ENCODE measurements at places on chromosomes 5 and 9.
A peak's percentile ranks its signal among the peaks of the same experiment; 100 is the strongest.

- DNase-seq = no peak
These were observed 62.6 kb downstream of the MTREX start for GRCh38 chr5:55370291-55370925.

GRCh38 chr5:29697785-29698414 is 1495.6 kb upstream of the CDH6 start:
- DNase-seq = no peak

DNA sequence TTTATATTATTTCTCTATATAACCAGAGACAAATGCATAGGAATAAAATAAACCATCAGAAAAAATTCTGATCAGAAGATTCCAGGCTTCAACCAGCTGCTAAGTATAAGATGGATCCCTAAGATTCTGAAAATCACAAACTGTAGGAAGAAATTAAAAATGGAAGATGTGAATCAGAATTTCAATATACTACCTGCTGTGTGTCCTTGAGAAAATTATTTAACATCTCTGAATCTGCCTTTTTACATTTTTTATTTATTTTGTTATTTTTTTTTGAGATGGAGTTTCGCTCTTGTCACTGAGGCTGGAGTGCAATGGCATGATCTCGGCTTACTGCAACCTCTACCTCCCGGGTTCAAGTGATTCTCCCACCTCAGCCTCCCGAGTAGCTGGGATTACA is 187.2 kb downstream of the GNAQ start:
- no peak for DNase-seq

DNA sequence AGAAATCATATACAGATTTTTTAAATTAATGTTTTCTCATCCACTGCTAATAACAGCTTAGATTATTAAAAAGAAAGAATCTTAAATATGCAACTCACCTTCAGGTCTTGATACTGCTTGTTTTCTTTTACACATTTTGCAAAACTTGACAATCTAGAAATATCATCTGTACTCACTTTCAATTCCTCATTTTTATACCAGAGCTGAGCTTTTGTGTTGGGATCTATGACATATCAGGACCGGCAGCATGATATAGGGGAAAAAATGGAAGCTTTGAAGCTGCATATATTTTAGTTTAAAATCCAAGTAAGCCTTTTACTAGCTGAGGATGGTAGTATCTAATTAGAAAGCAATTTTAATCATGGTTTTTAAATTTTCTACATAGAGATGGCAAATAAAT is 75.7 kb upstream of the SMARCA2 start:
- DNase-seq = no peak

DNA sequence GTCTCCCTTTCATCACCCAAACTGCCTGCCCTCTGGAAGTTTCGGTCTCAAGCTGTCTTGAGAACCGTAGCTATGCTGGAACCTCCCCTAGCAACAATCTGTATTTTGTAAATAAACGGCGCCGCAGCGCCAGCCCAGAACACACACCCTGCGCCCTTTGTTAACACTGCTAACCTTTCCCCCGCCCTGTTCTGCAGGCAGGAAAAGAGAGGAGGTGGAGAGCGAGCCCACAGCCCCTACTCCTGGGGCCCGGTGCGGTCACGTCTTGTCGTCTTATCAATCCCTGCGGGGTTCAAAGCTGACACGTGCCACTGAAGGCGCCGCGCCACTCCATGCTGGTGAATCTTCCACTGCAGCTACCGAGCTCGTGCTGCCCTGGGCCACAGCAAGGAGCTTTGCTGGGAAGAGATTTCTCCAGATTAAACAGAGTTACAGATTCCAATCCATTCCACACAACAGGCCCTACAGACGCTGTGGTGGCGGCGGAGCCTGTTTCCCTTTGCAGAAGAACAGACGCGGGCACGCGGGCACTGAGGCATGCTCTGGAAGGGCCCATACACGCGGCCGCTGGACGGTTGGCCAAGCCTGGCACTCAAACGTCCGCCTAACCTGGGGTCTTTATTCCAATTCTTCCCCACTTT is 25.3 kb downstream of the ZDHHC11B start:
- no peak for DNase-seq

GRCh38 chr9:104960662-104961061 is 32.7 kb upstream of the ABCA1 start:
- no peak for DNase-seq

- DNase-seq = no peak
These were observed 35.5 kb downstream of the PALM2AKAP2 start for GRCh38 chr9:109815366-109815947.

- DNase-seq = peak; percentile 49
These were observed 28.4 kb upstream of the SLC12A7 start for GRCh38 chr5:1140171-1140817.

DNA sequence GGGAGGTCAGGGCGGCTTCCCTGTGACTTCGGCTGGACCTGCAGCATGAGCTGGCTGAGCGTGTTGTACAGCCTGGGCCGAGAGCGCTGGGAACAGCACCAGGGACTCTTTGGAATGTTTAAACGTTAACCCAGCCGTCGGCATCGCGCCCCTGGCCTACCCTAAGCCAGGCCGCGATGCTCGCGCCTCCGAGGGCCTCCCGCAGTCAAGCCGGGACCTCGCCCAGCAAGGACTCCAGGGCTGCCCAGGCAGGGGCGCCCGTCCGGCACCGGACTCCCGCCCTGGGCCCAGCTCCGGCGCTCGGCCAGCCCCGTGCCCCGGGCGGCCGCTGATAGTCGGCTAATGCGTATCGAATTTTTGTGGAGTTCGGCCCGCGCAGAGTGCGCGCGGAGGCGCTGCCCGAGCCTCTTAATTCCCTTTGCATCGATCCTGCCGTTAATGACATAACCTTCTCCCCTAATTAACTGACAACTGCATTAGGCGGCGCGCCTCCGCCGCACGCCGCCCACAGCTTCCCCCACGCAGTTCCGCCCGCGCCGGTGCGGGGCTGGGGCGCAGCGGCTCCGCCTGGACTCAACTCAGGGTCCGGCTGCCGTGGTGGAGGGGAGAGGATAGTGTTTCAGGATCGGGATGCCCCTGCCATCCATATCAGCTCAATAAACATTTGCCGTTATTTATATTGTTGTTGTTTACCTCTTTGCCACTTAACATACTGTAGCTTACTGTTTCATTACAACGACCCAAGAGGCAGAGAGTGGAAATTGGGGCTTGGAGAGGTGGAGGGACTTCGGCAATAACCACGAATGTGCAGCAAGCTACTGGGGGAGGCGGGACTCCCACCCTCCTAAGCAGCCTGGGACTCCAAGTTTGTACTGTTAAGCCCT is 28.8 kb upstream of the CDC23 start:
- no peak for DNase-seq
